SK-N-SH (cell line): ENCODE measurements at places on chromosomes 5 and 9. TPM values are rescaled to one million over a fixed set of nuclear protein-coding genes. Genes with fewer than 3 reads are reported as not detected.

DNA sequence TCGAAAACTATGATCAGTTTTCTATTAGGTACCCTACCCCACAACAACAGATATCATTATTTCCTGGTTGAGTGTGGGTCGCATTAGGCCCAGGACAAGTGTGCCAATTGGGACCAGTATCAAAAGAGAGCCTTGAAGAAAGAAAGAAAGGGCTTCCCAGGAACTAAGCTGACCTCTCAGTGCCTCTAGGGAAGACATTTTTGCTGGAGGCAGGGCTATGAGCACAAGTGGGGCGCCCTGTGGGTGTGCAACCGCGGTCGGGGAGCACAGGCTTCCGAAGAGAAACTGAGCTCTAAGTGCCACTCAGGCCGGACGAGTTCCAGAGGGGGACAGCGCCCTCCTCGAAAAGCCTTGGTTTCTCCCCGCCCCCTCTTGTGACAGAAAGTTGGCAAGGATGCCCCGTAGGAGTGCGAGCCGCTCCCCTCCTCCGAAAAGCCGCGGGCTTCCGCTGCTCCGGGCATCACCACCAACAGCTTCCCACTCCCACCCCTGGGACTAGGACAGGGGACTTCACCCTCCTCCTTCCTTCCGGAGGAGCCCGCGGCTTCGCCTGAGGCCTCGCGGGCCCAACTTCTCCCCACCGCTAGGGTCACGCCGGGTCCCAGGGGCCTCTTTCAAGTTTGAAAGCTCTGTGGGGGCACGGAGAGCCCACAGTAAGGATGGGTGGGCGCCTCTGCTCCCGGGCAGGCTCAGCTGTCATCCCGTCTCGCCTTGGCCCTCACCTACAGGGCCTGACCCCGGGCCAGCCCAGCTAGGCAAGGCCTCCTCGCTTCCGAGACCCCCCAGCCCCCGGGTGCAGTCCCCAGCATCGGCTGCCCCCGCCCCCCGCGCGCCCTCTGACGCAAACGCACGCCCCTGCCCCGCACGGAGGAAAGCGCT, 2.0 kb downstream of the NR2F1-AS1 start:
- H3K27me3 ChIP-seq, result no peaks in the 10 kb centered on the region
- peak overlapping the region; percentile 87 for H3K4me3 ChIP-seq
- H3K36me3 ChIP-seq, result no peaks in the 10 kb centered on the region
- H3K27ac ChIP-seq, result no peak overlapping the region; the same call in 1 of the 2 replicates

DNA sequence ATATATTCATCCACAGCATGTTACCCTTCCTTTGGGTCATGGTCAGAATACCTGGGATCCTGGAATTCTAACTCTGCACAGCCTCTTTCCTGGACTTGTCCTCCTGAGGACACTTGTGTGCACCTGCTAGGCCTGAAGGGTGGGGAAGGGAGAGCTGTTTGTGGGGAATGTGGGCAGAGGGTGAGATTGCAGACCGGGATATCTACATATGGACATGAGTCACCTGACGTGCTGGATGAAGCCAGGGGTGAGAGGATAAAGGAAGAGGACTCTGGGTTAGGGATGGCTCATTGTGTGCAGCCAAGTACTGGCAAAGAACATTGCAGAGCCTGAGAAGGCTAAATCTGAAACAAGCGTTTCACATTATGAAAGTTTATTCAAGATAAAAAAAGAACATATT, 241.4 kb upstream of the RPS23 start:
- no peaks in the 10 kb centered on the region for H3K27me3 ChIP-seq
- no peak overlapping the region for H3K4me3 ChIP-seq
- H3K36me3 ChIP-seq, result no peaks in the 10 kb centered on the region

The TTC33 gene
- 2.2 and 3.3 TPM in 2 replicates for polyA plus RNA-seq

DNA sequence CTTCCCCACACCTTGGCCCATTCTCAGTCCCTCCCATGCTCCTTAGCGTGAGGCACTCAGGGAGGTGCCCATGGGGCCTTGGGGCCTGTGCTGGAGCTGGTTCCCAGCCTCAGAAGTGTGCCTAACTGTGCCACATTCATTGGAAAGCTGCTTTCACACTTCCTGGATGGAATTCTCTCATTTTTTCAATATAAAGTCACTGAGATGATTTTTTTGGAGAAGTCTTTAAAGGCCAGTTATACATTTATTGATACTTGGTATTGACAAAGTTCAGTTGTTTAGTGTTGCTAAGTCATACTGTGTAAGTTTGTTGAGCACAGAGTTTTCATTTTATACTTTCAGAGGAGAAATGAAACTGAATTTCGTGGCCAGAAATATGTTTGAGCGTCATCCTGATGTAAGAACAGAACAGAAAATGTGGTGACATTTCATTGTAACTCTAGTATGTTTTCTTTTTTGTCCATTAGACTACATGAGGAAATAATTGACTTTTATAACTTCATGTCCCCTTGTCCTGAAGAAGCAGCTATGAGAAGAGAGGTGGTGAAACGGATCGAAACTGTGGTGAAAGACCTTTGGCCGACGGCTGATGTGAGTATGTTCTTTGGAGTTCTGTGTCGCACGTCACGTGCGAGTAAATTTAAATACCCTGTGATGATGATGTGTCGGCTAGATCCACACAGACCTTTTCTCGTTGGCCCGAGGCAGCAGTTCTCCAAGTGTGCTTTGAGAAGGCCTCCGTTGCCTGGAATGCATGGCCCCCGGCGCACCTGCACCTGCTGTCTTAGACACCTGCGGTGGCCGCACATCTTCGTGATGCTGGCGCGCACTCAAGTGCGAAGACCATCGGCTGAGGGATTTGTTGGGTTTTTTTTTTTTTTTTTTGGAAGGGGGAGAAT, 24.1 kb downstream of the TENT4A start:
- no peak for DNase-seq
- no peak overlapping the region for H3K4me3 ChIP-seq
- no peaks in the 10 kb centered on the region for H3K27me3 ChIP-seq
- H3K4me1 ChIP-seq, result peaks cover 25% of the 10 kb centered on the region
- H3K36me3 ChIP-seq, result peaks cover 15% of the 10 kb centered on the region

- no peak overlapping the region for H3K27ac ChIP-seq
- no peak for DNase-seq
- peaks cover 5% of the 10 kb centered on the region; the same call in 1 of the 2 replicates for H3K4me1 ChIP-seq
- no peaks in the 10 kb centered on the region for H3K36me3 ChIP-seq
Measured at GRCh38 chr9:127137640-127138360, 15.4 kb upstream of the ANGPTL2 start.

GRCh38 chr5:148660346-148660660, 6.0 kb upstream of the HTR4 start:
- H3K27ac ChIP-seq, result no peak overlapping the region
- no peaks in the 10 kb centered on the region for H3K36me3 ChIP-seq

The GNAQ gene
- 20.9 and 28.5 TPM in 2 replicates for polyA plus RNA-seq

GRCh38 chr5:143957455-143957854, 145.5 kb downstream of the HMHB1 start:
- peaks cover 5% of the 10 kb centered on the region for H3K4me1 ChIP-seq
- H3K27me3 ChIP-seq, result no peaks in the 10 kb centered on the region
- H3K4me3 ChIP-seq, result no peak overlapping the region
- H3K36me3 ChIP-seq, result no peaks in the 10 kb centered on the region
- no peak overlapping the region for H3K27ac ChIP-seq

The IRGM gene
- polyA plus RNA-seq, result 0.13 and 0.19 TPM in 2 replicates

- DNase-seq, result no peak
- H3K27ac ChIP-seq, result no peak overlapping the region
- H3K4me1 ChIP-seq, result no peaks in the 10 kb centered on the region; the same call in none of the 2 replicates
- H3K27me3 ChIP-seq, result no peaks in the 10 kb centered on the region
- H3K4me3 ChIP-seq, result no peak overlapping the region
Measured at GRCh38 chr9:16046713-16047112, 493.9 kb downstream of the CCDC171 start.

DNA sequence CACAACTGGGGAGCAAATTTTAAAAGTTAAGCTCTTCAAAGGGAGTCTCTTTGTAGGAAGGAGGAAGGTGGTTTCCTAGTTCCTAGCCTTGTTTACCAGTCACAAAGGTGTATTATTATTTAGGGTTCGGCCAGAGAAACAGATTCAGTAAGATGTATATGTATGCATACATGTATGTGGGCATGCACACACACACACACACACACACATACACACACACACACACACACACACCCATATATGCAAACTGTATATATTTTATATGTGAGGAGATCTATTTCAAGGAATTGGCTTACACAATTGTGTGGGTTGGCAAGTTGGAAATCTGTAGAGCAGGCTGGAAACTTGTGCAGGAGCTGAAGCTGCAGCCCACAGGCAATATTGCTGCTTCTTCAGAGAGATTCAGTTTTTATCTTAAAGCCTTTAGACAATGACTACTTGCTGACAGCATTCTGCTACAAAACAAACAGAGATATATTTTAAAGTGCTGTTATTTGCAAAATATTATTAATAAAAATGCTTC, 75.3 kb upstream of the DNAH5 start:
- no peaks in the 10 kb centered on the region for H3K36me3 ChIP-seq
- no peak overlapping the region for H3K27ac ChIP-seq
- no peaks in the 10 kb centered on the region; the same call in 1 of the 2 replicates for H3K4me1 ChIP-seq

DNA sequence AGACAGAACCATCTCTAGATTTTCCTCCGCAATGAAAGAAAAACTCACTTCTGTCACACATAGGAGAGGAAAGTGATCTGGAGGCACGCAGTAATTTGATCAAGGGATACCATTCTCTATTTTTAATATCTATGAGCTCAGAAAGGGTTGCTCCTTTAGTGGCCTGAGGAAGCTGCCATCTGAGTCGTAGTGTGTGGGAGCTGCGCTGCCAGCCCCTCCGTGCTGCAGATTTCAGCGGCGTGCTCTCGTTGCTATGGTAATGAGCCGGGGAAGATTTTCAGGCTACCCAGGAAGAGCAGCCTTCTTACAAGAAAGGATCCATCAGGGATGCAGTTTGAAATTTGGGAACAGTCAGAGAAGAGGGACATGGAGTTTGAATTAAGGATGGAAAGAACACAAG, 17.1 kb upstream of the GOLM1 start:
- H3K27me3 ChIP-seq, result no peaks in the 10 kb centered on the region
- H3K4me3 ChIP-seq, result no peak overlapping the region
- no peaks in the 10 kb centered on the region for H3K4me1 ChIP-seq
- no peak overlapping the region for H3K27ac ChIP-seq

The TEX48 gene
- polyA plus RNA-seq, result 0.41 and 0.46 TPM in 2 replicates

- H3K4me1 ChIP-seq, result no peaks in the 10 kb centered on the region
- H3K27ac ChIP-seq, result no peak overlapping the region
- H3K27me3 ChIP-seq, result no peaks in the 10 kb centered on the region
- no peak for DNase-seq
Measured at GRCh38 chr5:88515881-88516819, 247.5 kb upstream of the TMEM161B start.

GRCh38 chr9:72292874-72293607, 72.0 kb downstream of the ZFAND5 start:
- no peaks in the 10 kb centered on the region for H3K36me3 ChIP-seq
- H3K27ac ChIP-seq, result no peak overlapping the region
- H3K4me1 ChIP-seq, result no peaks in the 10 kb centered on the region

The BHMT2 gene
- not detected in 2 replicates for polyA plus RNA-seq

DNA sequence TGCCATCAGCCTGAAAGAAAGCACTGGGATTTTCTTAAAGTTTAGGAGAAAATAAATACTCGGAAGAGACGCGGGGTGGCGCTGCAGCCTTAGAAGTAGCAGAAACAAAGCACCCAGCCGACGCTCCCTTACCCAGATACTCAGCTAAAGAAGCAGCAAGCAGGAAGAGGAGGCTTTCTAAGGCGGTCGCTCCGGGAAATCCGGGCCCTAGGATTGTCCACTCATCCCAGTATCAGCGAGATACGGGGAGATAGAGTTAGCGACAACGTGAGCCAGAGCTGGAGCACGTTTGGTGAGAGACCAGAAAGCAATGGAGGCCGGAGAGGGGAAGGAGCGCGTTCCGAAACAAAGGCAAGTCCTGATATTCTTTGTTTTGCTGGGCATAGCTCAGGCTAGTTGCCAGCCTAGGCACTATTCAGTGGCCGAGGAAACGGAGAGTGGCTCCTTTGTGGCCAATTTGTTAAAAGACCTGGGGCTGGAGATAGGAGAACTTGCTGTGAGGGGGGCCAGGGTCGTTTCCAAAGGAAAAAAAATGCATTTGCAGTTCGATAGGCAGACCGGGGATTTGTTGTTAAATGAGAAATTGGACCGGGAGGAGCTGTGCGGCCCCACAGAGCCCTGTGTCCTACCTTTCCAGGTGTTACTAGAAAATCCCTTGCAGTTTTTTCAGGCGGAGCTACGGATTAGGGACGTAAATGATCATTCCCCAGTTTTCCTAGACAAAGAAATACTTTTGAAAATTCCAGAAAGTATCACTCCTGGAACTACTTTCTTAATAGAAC, at the start of gene PCDHB2:
Gene PCDHB2 (plus strand): TSS at position 135 of the 782 bp plus-strand sequence. CDS start 176 bp downstream, at position 311.
- peak; percentile 42 for DNase-seq
- no peaks in the 10 kb centered on the region for H3K36me3 ChIP-seq
- H3K27ac ChIP-seq, result no peak within 1 kb of the TSS
- H3K4me3 ChIP-seq, result peak within 1 kb of the TSS; percentile 51
- H3K27me3 ChIP-seq, result no peaks in the 10 kb centered on the region

GRCh38 chr5:43121913-43122484, 1.3 kb downstream of the ZNF131 start:
- H3K27ac ChIP-seq, result peak overlapping the region; percentile 78
- peaks cover 15% of the 10 kb centered on the region for H3K4me1 ChIP-seq
- H3K4me3 ChIP-seq, result peak overlapping the region; percentile 87
- no peaks in the 10 kb centered on the region for H3K27me3 ChIP-seq
- DNase-seq, result peak; percentile 49

- H3K36me3 ChIP-seq, result no peaks in the 10 kb centered on the region
- H3K27me3 ChIP-seq, result peaks cover 12% of the 10 kb centered on the region; the same call in 1 of the 2 replicates
- no peak overlapping the region for H3K27ac ChIP-seq
- peak; percentile 49 for DNase-seq
Measured at GRCh38 chr5:139393497-139394122, 1.3 kb downstream of the PROB1 start.
